NCI-H1436 (cell line): ENCODE measurements at places on chromosomes 12 and 14.

GRCh38 chr14:106414464-106414863 lies 888.1 kb downstream of the TMEM121 start:
- DNase-seq, result no peak

DNA sequence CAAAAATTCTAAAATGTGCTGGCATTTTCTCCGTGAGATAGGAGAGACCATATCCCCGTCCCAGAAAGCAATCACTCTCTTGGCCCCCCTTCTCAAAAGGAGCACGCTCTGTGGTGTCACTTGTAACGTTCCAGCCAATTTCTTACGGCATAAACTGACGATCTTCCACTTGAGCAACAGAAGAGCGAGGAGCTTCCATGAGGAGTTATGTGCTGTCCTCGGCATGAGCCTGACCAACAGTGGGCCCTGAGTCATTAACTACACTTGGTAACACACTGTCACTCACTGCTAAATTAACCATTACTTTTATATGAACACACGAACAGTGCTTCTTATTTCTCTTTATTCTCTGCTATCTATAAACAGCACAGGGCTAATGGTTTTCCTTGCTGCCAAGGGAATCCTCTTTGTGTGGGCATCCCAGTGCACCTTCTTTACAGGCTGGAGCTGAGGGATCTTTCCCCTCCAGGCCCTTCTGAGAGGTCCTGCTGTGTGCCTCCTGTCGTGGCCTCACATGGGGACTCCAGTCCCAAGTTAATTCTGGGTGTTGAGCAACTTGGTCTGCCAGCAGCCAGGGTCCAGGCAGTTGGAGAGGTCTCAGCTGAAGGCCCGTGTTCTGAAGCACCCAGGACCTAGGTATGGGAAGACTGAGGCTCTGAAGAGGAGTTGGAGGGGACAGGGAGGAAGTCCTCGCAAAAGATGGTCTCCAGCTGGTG lies 9.4 kb downstream of the SLC6A13 start:
- DNase-seq, result no peak

DNA sequence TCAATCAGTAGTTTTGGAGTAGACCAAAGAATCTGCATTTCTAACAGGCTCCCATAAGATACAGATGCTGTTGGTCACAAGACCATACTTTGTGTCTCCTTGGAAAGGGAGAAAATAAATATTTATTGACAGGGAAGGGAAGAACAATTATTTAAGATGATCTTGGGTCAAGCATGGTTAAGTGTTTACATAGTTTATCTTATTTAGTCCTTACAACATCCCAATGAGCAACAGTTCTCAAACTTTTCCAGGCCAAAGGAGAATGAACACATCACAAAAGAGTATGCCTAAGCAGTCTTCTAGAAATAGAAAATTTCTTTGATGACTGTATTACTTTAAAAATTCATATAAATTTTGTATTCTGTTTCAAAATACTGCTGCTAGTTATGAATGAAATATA lies 8.8 kb downstream of the LPCAT3 start:
- DNase-seq, result no peak

DNA sequence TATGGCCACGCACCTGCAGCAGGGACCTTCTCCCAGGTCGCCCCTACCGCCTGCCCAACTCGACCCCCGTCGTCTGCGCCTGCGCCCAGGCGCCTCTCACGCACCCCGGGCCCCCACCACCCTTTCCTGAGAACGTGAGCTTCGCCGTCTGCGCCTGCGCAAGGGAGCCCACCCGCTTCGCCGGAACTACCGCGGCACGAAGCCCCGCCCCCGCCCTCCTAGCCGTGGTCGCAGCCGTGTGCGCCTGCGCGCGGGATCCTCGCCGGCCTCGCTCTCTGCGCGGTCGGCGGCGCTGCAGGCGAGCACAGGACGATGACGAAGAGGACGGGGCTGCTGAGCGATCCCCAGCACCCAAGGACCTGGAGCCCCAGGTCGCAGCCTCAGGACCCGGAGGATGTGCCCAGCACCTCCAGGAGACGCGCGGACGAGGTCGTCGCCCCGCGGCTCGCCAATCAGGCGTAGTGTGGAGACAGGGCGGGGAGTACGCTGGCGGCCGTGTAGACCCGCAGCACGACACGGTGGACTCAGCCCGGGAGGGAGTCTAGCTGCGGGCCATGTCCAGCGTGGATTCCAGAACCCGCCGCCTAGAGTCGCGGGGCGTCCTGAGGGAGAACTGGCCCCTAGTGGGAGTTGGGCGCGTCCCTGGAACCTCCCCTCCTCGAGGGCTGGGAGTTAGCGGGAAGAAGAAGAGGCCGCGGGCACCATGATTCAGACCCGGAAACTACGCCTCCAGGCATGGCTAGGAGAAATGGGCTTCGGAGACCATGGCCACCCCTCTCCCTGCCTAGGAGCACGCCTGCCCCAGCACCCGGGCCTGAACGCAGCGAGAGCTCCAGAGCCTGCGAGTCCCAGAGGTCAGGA lies 1120.8 kb upstream of the TMEM132C start:
- peak; percentile 81 for DNase-seq

DNA sequence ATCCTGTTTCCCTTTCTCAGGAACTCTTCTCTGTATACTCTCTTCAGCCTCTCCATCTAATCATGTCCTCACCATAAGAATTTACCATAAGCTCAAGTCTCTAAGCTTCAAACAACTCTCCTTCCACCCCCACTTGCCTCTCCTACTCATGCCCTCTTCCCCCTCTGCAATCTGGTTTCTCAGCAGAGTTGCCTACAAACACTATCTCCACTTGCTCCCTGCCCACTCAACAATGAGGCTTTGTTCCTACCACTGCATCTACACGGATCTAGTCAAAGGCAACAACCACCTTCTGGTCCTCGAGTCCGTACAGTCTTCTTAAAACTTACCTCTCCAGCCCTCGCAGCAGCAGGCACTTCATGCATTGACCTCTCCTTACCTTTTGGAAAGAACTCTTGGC lies 17.2 kb upstream of the FBLN5 start:
- no peak for DNase-seq

DNA sequence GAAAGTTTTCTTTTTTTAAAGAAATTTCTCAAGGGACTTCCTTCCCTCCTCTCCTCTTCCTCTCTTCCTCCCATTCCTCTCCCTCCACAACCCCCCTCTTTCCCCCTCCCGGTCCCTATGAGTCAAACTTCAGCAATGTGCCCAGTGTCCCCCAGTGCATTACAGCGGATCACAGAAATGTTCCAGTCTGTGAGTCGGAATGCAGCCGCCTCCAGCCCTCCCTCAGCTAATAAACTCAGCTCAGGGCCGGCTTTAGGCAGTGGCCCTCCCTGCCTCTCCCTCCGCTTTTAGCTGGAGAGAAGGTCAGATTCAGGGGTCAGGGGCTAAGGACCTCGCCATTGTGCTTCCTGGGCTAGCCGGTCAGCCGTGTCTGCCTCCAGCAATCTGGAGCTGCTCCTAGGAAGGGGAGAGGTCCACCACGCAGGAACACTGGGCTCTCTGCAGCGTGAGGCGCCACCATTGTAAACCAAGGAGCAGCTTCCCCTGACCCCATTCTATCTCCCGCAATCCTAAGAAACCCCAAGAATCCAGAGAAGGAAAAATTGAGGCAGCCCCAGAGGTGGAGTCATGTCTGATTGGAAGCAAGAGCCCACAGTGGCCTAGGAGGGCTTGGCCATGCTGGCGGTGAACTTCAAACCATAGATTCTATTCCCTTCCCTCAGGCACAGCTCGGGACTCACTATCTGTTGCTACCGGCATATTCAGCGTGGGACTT lies 1.1 kb upstream of the HDAC7 start:
- no peak for DNase-seq

DNA sequence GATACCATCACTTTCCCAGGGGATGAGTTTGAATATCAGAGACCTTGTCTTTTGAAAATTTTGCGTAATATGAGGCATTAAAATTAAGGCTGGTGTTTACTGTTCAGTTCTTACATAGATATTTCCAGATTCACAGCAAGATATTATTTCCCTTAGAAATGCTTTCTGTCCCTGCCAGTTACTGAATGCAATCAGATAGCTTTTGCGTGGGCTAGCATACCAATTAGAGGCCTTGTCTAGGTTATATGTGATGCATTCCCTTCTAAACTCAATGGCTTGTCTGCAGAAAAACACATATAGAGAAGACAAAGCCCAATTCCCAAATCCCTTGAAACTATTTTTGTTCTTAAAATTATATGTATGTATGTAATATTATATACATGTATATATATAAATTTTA lies 167.8 kb downstream of the RMST start:
- DNase-seq, result no peak

GRCh38 chr12:79191391-79191790 lies 326.8 kb downstream of the SYT1 start:
- DNase-seq, result no peak

GRCh38 chr12:94123127-94123526 lies 25.2 kb upstream of the PLXNC1 start:
- no peak for DNase-seq

GRCh38 chr12:111298582-111299436 lies 70.1 kb downstream of the PHETA1 start:
- DNase-seq, result peak; percentile 57

- DNase-seq, result no peak
These were observed 464.5 kb downstream of the EGLN3 start for GRCh38 chr14:33486332-33486890.

GRCh38 chr12:125633686-125634085 lies 568.5 kb downstream of the AACS start:
- no peak for DNase-seq

- DNase-seq, result no peak
These were observed 441.1 kb downstream of the ETNK1 start for GRCh38 chr12:23066095-23066494.

- peak; percentile 95 for DNase-seq
These were observed at the start of gene IPO4 for GRCh38 chr14:24188251-24189058. IPO4 (minus strand) TSS chr14:24188816; CDS start chr14:24188787, 29 bp downstream.

GRCh38 chr12:67327466-67327865 lies 58.3 kb downstream of the CAND1 start:
- DNase-seq, result no peak

DNA sequence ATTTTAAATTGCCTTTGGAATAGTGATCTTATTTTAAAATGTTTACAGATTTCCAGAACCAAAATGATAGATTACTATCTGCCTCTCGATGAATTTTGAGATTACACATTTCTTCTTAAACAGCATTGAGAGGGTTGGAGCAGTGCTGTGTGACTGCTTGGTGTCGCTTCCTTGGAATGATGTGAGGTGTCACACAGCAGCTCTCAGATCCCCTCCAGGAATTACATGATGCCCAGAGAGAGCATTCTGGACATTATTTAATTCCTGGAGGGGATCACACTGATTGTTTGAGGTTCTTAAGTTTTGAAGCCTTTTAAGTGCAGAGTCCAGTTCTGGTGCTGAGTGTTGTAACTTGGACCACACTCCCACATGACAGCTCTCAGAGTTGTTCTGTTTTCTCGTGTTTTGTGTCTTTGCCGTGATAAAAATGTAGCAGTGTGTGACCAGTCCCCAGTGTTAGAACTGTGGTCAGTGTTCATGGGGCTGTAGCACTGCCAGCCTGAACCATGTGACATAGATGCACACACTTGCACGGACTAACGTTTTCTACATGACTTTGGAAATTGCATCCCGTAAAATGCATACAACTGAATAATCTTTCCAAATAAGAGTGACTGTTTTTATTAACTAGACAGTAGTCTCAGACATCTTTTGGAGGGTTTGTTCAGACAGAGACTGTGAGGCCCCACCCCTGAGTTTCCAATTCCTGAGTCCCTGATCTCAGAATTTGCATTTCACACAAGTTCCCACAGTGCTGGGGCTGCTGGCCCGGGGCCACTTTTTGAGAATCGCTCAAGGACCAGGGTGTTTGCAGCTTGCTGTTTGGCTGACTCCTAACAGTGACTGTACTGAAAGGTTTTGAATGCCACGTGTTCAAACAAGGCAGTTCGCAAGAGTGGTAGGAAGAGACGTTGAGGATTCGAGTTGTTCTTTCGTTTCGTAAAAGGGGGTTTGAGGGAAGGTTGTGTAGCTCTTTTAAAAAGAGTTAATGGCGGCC lies 26.0 kb downstream of the XRCC3 start:
- DNase-seq, result no peak

- no peak for DNase-seq
These were observed 4.4 kb downstream of the SERPINA11 start for GRCh38 chr14:94448071-94448808.
